ENCODE measurements at places on chromosomes 7 and 10.

- no peak for DNase-seq
These were observed 45.5 kb downstream of the GTF2IRD1 start for GRCh38 chr7:74498996-74499834.

- DNase-seq, result peak; percentile 66
These were observed 10.3 kb downstream of the CRHR2 start for GRCh38 chr7:30671793-30672465.

DNA sequence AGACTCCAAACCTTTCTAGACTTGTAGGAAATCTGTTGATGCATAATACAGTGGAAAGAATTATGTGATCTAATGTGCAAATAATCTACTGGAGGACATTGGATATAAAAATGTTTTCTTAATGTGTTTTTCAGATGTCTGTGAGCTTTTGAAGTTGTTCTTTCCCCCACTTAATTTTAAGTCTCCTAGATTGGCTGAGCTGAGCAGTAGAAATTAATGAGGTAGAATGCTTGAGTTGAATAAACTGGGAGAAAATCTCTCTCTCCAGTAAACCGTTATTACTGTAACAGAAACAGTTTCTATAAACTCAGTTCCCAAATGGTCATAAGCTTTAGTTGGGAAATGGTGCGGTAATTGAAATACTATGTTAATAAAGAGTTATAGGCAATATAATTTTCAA lies 15.7 kb downstream of the CSGALNACT2 start:
- no peak for DNase-seq

- no peak for DNase-seq
These were observed 50.7 kb downstream of the ERCC6 start for GRCh38 chr10:49488056-49488717.

- DNase-seq, result no peak
These were observed 39.7 kb downstream of the SP8 start for GRCh38 chr7:20747001-20747400.

DNA sequence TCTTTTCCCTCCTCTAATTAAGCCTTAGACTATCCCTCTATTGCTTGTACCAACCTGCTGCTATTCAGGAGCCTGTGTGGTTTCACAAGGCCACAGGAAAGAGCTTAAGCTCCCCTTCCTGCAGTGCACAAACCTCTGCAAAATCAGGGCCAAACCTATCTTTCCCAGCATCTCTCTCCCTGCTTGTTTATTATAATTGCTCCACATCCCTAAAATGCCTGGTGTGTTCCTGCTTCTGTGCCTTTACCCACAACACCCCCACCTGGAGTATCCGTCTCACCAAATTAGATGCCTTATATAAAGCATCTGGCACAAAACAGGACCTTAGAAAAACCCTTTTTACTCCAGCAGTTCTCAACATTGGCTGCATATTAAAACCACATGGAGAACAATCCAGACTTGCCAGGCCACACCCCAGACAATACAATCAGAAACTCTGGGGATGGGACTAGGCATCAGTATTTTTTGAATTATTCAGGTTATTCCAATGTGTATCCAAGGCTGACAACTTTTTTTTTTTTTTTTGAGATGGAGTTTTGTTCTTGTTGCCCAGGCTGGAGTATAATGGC lies 16.7 kb downstream of the SEC31B start:
- DNase-seq, result no peak

- peak; percentile 24 for DNase-seq
These were observed 92.4 kb upstream of the KLF6 start for GRCh38 chr10:3877211-3878000.

GRCh38 chr10:68537796-68538195 lies 10.5 kb upstream of the SLC25A16 start:
- no peak for DNase-seq

GRCh38 chr10:78578929-78579328 lies 489.8 kb upstream of the ZMIZ1 start:
- peak; percentile 92 for DNase-seq

DNA sequence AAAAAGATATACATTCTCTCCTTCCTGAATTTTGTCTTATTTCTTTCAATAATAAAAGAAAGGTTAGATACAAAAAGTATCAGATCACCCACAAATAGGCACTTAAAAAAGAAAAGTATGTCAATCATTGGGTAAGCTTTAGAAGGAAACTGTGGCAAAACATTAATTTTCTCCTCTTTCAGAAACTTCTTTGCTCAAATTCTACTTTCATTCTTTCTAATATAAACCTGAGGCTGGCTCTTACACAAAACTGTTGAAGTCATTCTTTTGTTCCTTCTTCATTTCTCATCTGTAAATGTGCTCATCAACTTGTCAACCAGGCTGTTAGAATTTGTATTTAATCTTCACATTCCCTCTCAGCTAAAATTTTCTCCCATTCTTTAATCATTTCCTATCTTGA lies 124.6 kb downstream of the LRRN3 start:
- DNase-seq, result no peak

- DNase-seq, result no peak
These were observed 29.4 kb upstream of the PPP1R9A start for GRCh38 chr7:94877731-94878670.

DNA sequence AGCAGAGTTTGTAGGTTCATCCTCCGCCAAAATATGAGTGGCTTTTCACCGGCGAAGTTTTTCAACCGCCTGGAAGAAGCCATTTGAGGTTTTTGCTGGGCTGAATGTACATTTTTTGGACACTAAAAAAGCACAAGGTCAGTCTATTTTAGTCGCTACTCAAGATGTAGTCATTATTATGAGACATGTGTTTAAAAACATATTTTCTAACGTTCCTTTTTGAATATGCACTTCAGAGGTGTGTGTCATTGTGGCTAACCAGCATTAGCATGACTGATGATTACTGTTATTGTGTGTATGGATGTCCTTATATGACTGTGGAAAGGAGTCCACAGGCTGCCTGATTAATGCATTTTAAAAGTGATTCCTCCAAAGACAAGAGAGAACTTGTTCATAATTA lies 605.4 kb downstream of the INHBA start:
- DNase-seq, result no peak

DNA sequence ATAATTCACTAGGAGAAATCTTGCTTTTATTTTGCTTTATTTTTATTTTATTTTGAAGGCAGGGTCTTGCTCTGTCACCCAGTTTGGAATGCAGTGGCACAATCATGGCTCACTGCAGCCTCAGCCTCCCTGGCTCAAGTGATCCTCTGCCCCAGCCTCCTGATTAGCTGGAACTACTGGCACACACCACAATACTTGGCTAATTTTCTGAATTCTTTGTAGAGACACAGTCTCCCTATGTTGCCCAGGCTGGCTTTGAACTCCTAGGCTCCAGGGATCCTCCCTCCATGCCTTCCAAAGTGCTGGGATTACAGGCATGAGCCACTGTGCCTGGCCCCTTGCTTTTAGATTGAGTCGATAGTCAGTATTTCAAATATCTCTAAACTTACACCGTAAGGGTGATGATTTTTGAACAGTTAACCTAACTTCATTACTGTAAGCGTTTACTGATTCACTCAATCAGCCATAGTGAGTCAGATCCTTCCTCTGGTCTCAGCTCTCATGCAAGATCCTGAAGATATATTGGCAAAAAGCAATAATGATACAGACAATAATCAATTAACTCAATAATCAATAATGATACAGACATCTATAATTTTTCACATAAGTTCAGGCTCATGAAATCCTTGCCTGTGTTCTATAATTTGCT lies 239.5 kb downstream of the KIAA1217 start:
- DNase-seq, result no peak

GRCh38 chr10:103576862-103577261 lies 83.4 kb downstream of the NEURL1 start:
- DNase-seq, result no peak

DNA sequence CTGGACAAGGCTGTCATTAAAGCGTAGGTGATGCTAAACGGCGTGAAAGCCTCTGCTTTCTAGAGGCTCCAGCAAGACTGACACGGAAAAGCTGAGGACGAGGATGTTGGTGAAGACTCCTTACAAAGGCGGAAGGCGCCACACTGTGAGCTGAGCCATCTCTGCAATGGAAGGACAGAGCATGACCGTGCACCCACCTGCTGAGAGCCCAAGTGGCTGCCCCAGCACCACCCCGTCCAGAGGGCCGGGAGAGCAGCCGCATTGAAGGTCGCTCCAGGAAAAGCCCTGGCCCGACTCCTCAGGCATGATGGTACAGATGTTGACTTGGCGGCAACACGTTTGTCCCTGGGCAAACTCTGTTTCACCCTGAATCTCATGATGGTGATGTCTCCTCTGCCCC lies 492.7 kb downstream of the DNAJB6 start:
- DNase-seq, result no peak

GRCh38 chr10:33336582-33337325 lies 2.3 kb upstream of the NRP1 start:
- DNase-seq, result peak; percentile 72

DNA sequence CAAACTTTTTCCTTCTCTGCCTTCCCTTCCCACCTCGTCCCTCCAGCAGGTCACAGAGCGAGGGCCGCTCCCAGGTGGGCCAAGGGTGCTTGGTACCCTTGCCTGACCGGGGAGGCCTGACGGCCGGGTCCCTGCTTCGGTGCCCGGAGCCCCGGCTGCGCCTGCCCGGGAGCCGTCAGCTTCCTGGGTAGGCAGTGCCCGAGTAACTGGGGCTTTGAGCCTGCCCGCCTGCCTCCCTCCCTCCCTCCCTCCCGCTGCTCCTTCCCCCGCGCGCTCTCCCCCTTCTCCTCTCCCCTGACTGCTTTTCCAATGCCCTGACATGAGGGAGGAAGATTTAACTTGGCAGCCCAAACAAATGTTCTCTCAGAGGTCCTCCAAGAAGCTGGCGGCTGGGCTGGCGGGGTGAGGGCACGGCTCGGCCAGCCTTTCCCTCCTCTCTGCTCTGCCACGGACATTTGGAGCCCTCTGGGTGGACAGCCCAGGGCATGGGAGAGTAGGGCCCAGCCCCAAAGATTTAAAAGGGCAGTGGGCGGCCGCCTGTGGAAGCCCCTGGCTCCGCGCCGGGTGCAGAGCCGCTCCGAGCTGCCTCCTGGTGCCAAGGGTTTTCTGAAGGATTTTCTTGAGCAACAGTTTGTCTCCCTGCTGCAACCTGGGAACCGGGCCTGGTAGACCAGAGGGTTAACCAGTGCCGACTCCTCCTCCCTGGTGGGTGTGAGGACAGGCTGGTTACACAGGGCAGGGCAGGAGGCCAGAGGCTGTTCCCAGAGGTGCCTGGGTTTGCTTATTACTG lies 2.0 kb downstream of the ZMIZ1 start:
- peak; percentile 89 for DNase-seq

GRCh38 chr10:36141856-36142560 lies 499.9 kb upstream of the FZD8 start:
- no peak for DNase-seq
